ENCODE measurements at places on chromosomes 3 and 15.

DNA sequence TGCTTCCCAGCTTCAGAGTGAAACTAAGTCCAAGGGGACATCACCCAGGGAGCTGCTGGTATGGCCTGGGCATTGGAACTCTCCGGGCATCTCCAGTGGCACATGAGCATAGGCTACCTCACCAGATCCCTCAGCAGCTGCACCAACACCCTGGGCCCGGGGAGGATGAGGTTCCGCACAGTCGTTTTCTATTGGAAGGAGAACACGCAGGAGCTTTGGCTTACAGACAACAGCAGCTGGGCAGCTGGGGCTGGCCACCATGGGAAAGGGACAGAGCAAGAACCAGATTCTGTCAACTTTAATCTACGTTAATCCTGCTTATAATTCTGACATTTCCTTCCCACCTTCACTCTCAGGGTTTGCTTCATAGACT, 65.5 kb downstream of the MYO1E start:
- DNase-seq: no peak

- DNase-seq: peak; percentile 65
Observed at GRCh38 chr3:6799264-6799915, 61.5 kb upstream of the GRM7 start.

DNA sequence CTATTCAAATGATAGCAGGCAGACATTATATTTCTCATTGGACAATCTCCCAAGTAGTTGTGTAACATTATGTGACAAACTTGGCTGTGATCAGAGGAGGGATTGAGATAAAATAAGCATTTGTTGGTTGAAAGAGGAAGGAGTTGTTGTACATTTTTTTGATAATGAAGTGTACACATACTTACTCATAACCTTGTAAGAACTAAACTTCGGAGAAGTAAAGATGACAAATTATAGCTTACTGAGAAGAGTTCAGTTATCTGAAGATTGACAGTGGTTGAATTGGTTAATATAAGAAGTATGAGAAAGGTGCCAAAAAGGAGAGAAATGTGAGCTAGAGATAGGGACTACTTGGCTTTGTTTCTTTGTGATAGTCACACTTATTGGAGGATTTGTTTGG, 32.6 kb downstream of the STT3B start:
- no peak for DNase-seq

GRCh38 chr15:101615414-101615985, 36.7 kb downstream of the TM2D3 start:
- no peak for DNase-seq

GRCh38 chr3:54223063-54223462, 100.7 kb downstream of the CACNA2D3 start:
- DNase-seq: no peak

- no peak for DNase-seq
Observed at GRCh38 chr15:40695469-40695890, 506 bp downstream of the RAD51 start.

- DNase-seq: peak; percentile 23
Observed at GRCh38 chr15:93467337-93467736, 378.3 kb upstream of the RGMA start.

DNA sequence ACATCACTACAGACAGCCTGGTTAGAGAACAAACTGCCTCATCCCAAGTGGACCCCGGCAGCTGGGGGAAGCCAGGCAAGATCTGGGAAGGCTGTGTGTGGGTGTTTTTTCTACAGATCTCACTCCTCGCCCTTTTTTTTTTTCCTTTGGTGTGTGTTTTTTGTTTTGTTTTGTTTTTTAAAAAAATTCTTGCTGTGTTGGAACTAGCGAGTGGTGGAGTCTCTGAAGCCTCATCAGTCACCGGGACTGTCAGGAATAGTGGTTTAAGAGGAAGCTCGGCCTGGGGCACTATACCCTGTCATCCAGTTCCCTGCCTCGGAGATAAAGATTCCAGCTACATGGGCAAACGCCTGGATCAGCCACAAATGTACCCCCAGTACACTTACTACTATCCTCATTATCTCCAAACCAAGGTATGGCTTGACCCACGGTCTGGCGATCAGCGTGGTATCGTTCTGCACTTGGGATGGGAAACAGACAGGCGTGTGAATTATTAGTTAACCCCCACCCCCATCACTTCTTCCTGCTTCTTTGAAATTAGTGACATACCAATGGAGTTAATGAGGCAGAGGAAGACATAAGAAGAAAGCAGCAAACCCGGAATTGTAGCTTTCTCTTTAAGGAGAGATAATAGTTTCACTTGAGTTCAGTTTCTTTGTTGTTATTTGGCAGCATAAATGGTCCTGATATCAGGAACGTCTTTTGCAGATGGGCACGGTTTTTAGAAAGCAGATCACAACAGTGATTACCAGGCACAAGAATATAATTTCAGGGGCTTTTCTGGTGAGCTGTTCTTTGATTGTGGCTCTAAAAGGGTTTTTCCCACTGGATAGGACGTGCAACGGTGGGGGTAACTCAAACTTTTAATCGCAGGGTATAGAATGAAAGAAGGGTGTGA, 722 bp downstream of the RBMS3 start:
- peak; percentile 57 for DNase-seq

GRCh38 chr15:62500325-62500724, 335.2 kb upstream of the C2CD4B start:
- DNase-seq: no peak

DNA sequence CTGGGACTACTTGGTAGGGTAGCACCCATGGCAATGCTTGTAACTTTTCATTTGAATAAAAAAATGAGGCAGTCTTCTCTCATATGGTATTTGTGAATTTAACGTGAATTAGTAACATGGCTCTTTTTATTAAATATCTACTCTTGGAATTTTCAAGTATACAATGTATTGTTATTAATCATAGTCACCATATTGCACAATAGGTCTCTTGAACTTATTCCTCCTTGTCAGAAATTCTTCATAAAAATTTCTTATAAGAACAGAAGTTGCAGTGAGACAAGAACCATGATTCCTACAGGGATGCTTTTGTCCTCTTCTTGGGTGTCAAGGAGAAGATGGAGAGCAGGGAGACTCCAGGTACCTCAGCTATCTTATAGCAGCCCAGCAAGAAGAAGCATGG, 203.8 kb upstream of the FEZF2 start:
- DNase-seq: no peak

- no peak for DNase-seq
Observed at GRCh38 chr15:87829332-87830050, 427.0 kb downstream of the NTRK3 start.

- no peak for DNase-seq
Observed at GRCh38 chr15:64430000-64430735, 30.2 kb upstream of the ZNF609 start.

Data from SK-N-DZ (cell line).